ENCODE measurements at places on chromosomes 2 and 18.

- DNase-seq, result no peak
These were observed 82.4 kb downstream of the DDX1 start for GRCh38 chr2:15673919-15674636.

DNA sequence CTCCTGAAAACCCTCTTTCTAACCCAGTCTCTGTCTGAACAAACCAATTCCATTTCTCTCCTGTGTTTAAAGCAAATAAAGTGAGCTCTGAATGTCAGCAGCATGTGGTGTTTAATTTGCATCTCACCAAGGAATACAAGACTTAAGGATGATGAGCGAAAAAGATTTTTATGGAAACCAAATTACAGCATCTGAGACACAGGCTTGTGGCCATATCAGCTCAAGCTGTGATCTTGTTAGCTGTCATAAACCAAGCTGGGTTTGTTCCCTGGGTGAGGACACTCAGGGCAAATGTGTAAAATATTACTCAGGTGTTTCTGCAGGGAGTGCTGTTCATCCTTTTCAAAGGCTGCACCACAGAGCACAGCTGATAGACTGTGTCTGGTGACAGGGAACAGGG is 129.3 kb upstream of the REV1 start:
- no peak for DNase-seq

- no peak for DNase-seq
These were observed 1.2 kb downstream of the MC2R start for GRCh38 chr18:13914170-13914569.

GRCh38 chr2:8412082-8412481 is 269.8 kb upstream of the ID2 start:
- no peak for DNase-seq

- no peak for DNase-seq
These were observed 110.0 kb downstream of the TCF4 start for GRCh38 chr18:55477860-55478581.

- DNase-seq, result no peak
These were observed 95.1 kb upstream of the CCBE1 start for GRCh38 chr18:59792353-59792752.

DNA sequence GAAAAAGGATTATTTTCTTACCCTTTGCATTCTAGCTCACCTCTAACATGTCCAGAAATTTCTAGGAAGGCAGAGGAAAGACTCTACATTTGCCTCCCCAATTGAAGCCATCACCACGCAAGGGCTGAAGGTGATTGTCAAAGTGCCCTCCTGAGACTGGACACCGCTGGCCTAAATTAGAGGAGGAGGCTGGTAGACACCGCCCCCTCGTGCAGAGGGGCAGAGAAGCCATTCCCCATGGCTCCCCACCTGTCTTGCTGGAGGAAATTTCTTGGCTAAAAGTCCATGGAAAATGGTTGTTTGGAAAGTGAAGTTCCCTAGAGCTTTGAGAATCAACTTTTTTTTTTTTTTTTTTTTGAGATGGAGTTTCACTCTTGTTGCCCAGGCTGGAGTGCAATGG is 31.3 kb upstream of the CREB1 start:
- DNase-seq, result no peak

DNA sequence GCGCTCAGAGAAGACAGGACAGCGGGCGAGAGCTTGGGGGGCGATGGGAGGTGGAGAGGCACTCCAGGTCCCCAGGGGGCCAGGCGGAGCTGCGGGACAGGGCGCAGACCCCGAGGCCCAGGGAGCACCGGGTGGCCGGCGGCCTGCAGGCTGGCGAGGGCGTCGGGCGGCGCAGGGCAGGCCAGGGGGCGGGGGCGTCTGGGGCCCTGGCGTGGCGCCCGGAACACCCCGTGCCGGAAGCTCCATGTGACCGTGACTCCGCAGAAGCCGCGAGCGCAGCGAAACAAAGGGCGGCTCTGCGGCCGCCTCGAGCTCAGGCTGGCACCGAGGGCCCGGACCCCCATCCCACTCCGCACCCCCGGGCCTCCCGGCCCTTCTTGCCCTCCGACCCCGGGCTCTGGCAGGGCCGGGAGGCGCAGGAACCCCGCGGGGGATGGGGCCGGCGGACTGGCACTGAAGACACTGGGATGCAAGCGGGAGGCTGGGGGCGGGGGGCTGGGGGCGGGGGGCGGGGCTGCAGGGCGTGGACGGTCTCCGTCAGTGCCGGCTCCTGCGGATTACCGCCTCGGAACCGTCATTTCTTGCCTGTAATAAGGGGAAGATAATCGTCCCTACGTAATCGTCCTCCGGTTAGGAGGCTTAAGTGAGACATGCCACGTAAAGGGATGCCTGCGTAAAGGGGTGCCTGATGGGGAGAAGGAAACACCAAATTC is 19.1 kb downstream of the SH2D6 start:
- DNase-seq, result peak; percentile 68

GRCh38 chr2:239157771-239158170 is 243.0 kb downstream of the HDAC4 start:
- DNase-seq, result no peak

- no peak for DNase-seq
These were observed 14.3 kb upstream of the PRSS56 start for GRCh38 chr2:232505856-232506255.

DNA sequence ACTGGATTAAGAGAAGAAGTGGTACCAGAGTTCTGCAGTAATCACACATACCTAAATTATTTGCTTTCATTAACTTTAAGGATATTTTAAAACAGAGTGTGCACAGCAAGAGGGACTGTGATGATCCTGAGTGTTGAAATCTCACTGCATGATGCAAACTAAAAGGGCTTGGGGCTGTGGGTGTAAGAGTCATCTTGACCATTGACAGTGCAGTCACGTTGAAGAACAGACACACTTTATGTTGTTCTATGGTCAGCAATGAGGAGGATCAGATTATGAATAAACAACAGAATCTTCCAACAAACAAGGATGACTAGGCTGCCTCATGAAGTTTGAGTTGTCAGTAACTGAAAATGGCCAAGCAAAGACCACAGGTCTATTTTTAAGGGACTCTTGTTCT is 87.2 kb upstream of the GALNT5 start:
- DNase-seq, result no peak

DNA sequence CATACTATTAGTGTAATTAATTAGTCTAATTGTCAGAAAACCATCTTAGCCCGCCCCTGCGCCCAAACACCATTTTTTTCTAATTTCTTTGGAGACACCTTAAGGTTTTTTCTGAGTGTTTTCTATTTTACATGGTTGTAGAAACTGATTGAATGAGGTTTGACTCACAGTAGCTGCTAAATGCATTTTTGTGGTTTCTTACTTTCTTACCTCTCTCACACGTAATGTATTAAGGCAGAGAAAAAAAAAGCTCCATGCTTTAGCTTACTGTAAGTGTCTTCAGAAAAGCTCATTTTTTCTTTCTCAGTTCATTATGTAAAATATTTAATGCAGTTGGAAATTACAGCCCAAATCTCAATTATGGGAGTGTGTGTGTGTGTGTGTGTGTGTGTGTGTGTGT is 548.5 kb upstream of the LRRTM4 start:
- DNase-seq, result no peak

GRCh38 chr2:152389483-152389882 is 54.5 kb downstream of the FMNL2 start:
- DNase-seq, result no peak

- DNase-seq, result no peak
These were observed 167.2 kb downstream of the MAP2 start for GRCh38 chr2:209591021-209591420.

GRCh38 chr2:224601923-224602322 is 16.8 kb upstream of the CUL3 start:
- DNase-seq, result no peak

GRCh38 chr2:46299365-46300263 is 2.4 kb downstream of the EPAS1 start:
- no peak for DNase-seq

GRCh38 chr2:24247592-24247991 is 72.7 kb downstream of the FAM228A start:
- DNase-seq, result no peak

DNA sequence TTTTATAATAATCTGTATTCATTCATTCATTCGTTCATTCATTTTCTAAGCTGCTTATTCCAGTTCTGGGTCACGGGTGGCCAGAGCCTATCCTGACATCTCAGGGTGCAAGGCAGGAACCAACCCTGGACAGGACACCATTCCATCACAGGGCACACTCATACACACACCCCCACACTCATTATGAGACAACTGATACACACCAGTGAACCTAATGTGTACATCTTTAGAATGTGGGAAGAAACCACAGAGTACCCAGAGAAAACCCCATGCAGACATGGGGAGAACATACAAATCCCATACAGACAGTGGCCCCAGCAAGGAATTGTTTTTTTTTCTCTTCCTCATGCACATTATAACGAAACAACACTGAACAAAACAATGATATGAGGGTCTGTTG is 54.7 kb downstream of the RTN4 start:
- no peak for DNase-seq

- DNase-seq, result no peak
These were observed 723 bp upstream of the SLC30A3 start for GRCh38 chr2:27263287-27264252.

GRCh38 chr2:153320879-153321278 is 157.7 kb downstream of the RPRM start:
- DNase-seq, result no peak

All from effector memory CD4-positive, alpha-beta T cell (primary cell).